ENCODE measurements at places on chromosomes 1 and 21. TPM values are rescaled to one million over a fixed set of nuclear protein-coding genes. Genes with fewer than 3 reads are reported as not detected.

DNA sequence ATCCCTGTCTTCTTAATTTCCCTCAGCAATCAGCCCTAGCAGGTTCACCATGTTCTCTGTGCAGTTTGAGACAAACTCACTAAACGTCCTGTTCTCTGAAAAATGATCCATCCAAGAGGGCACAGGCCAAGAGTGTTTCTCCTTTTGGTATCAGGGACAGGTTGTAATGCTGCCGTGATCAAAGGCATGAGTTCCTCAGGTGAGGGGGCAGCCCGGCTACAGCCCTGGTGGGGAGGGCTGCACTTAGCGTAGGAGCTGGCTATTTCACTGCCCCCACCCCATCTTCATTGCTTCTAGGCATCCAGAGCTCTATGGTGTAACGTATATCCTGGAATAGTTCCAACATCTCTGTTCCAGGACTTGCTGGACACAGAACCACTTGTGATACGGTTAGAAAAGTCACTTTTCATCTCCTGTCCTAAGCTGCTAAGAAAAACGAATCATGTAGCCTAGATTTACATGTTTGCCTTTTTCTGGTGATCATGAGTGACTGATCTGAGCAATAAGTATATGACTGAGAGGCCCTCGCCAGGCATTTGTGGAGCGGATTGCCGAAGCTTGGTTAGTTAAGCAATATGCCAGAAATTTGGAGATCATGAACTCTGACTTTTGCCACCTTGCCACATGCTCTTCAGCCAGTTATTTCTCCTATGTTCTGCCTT, 41.1 kb upstream of the SRP9 start:
- DNase-seq = no peak
- no peak overlapping the region for H3K4me3 ChIP-seq
- no peaks in the 10 kb centered on the region for H3K36me3 ChIP-seq
- no peak overlapping the region for H3K27ac ChIP-seq
- H3K27me3 ChIP-seq = peaks cover under 1% of the 10 kb centered on the region

DNA sequence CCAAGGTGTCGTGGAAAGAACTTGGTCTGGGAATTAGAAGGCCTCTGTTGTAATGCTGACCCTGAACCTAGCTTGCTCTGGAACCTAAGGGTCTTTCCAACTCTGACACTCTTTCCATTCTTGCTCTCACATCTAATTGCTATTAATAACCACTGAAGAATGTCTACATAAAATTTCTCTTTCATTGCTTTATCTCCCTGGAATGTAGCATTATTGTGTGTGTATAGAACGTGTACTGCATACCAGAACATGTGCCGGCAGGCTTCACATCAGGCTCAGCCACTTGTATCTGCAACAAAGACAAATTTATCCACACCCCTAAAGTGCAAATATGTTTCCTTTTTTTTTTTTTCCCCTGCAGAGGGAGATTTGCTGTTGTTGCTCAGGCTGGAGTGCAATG, 13.9 kb upstream of the LAX1 start:
- H3K4me1 ChIP-seq = peaks cover 18% of the 10 kb centered on the region
- H3K27ac ChIP-seq = no peak overlapping the region
- H3K27me3 ChIP-seq = no peaks in the 10 kb centered on the region

GRCh38 chr1:15296585-15297321, 49.7 kb downstream of the FHAD1 start:
- peaks cover 7% of the 10 kb centered on the region for H3K4me1 ChIP-seq
- H3K36me3 ChIP-seq = no peaks in the 10 kb centered on the region
- H3K27me3 ChIP-seq = peaks cover 16% of the 10 kb centered on the region
- no peak overlapping the region for H3K27ac ChIP-seq

The TRIM45 gene
- total RNA-seq = 1.4 TPM

GRCh38 chr1:57824535-57824934, 400.7 kb upstream of the DAB1 start:
- H3K27me3 ChIP-seq = peaks cover 9% of the 10 kb centered on the region
- H3K4me1 ChIP-seq = no peaks in the 10 kb centered on the region
- no peaks in the 10 kb centered on the region for H3K36me3 ChIP-seq
- no peak overlapping the region for H3K27ac ChIP-seq
- no peak for DNase-seq
- no peak overlapping the region for H3K4me3 ChIP-seq

The ACBD6 gene
- total RNA-seq = 28.9 TPM

The CELSR2 gene
- 3.2 TPM for total RNA-seq

- peaks cover 12% of the 10 kb centered on the region for H3K27me3 ChIP-seq
- H3K4me1 ChIP-seq = peaks cover 15% of the 10 kb centered on the region
- no peak overlapping the region for H3K27ac ChIP-seq
- no peak overlapping the region for H3K4me3 ChIP-seq
- DNase-seq = no peak
Observed at GRCh38 chr1:206962272-206962671, 8.0 kb downstream of the FCAMR start.

GRCh38 chr1:10216090-10216749, 5.8 kb downstream of the KIF1B start:
- H3K4me3 ChIP-seq = peak overlapping the region; percentile 79
- H3K4me1 ChIP-seq = peaks cover 40% of the 10 kb centered on the region
- no peaks in the 10 kb centered on the region for H3K36me3 ChIP-seq
- no peak for DNase-seq
- no peaks in the 10 kb centered on the region for H3K27me3 ChIP-seq
- H3K27ac ChIP-seq = peak overlapping the region; percentile 70

GRCh38 chr1:64043288-64043687, 160.1 kb upstream of the UBE2U start:
- peaks cover 38% of the 10 kb centered on the region for H3K27me3 ChIP-seq
- no peak overlapping the region for H3K4me3 ChIP-seq
- H3K27ac ChIP-seq = no peak overlapping the region
- no peak for DNase-seq

GRCh38 chr21:33135925-33136324, 66.0 kb downstream of the OLIG1 start:
- H3K36me3 ChIP-seq = peaks cover 4% of the 10 kb centered on the region
- no peak for DNase-seq
- no peak overlapping the region for H3K27ac ChIP-seq
- peaks cover 10% of the 10 kb centered on the region for H3K4me1 ChIP-seq

The OR10Z1 gene
- not detected for total RNA-seq

The MAP3K21 gene
- total RNA-seq = 1.9 TPM

GRCh38 chr1:7281821-7282220, 489.3 kb upstream of the VAMP3 start:
- H3K27me3 ChIP-seq = peaks cover 64% of the 10 kb centered on the region
- H3K27ac ChIP-seq = no peak overlapping the region
- no peak for DNase-seq
- H3K36me3 ChIP-seq = peaks cover 4% of the 10 kb centered on the region
- H3K4me3 ChIP-seq = no peak overlapping the region
- peaks cover 2% of the 10 kb centered on the region for H3K4me1 ChIP-seq

The MASP2 gene
- 0.18 TPM for total RNA-seq

The FAM177B gene
- 0.50 TPM for total RNA-seq

The C4BPA gene
- total RNA-seq = not detected

Data from T-helper 17 cell (primary cell).